Activated naive CD4-positive, alpha-beta T cell (primary cell): ENCODE measurements at places on chromosomes 5 and 9.

DNA sequence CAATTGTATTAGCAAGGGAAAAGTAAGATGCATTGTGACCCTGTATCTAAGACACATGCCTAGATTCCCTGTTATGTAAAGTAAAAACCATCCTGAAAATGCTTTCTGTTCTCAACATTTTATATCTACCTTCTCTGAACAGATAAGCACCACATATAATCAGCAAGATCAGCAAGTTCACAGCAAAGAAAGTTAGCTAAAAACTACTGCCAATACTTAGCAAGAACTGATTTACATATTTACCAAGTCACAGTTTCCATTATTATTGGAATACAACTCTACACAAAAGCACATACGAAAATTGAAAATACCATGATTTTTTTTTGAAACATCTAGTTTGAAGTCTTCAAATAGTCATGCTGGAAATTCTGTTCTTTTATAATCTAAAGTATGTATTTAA lies 1118.1 kb downstream of the TAF11L14 start:
- DNase-seq = no peak

DNA sequence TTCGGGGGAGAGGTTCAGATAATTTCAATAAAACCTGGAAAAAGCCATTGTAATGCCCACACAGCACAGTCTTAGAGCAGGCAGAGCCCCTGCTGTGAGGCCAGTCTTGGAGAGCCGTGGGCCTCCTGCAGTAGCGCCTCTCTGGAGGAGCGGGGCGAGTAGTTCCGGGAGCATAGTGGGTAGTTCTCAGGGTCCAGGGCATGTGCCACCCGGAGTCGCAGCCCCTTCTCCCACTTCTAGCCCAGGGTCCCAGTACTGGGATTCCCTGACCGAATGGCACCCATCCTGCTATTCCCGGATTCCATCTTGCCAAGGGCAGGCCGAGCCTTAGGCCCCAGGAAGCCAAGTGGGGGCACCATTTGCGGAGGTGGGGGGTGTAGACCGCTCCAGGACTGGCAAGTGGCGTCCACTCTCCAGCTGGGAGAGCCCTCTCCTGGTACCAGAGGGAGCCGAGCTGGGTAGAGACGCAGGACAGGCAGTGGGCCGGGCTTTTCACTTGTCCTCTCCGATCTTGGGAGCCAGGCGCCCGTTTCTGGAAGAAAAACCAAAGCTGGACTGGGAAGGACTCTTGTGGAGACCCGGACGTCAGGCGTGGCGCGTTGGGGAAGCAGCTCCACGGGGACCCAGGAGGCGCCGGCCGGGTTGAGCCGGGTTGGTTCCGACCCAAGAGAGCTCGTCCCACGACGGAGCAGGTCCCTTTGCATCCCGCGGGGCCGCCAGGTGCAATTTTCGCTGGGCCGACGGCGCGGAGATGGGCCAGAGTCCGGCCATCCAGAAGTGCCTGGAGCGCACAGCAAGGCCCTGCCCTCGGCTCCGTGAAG lies 12.1 kb downstream of the PROP1 start:
- no peak for DNase-seq

DNA sequence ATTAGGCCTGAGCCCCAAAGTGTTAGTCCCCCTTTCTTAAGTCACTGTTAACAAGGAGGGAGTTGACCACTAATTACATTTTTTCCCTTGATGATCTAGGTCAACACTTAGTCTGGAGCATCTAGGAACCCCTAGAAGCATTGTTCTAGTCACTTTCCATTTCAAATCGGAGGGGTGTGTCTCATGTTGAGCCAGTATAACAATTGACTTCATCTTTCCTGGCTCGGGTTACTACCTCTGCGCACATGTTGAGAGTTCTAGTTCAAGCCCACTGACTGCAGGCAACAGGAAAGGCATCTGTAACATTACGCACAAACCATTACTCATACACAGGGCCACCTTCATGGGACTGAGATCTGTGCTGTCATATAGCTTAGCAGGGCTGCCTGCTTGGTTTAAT lies 164.9 kb downstream of the NTRK2 start:
- DNase-seq = no peak

- no peak for DNase-seq
Measured at GRCh38 chr9:92781899-92782298, 17.3 kb upstream of the BICD2 start.

GRCh38 chr9:129454467-129455067 lies 166.3 kb downstream of the C9orf50 start:
- DNase-seq = no peak

DNA sequence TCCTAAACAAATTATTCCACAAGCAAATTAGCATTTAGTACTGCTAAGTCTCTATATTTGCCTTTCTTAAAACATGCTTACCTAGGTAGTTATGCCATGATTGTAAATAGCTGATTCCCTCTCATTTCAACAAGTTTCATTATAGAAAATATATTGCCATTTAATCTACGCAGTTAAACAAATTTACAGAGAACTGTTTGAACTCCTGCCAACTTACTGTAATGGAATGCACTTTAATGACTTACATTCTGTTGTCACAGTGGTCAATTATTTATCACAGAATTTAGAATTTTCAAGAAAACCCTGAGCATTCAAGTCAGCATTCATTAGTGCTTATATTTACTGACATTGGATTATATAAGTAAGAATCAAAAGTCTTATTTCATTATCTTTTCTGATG lies 19.6 kb downstream of the SLC38A9 start:
- no peak for DNase-seq

GRCh38 chr9:83920469-83920926 lies 734 bp downstream of the KIF27 start:
- no peak for DNase-seq

DNA sequence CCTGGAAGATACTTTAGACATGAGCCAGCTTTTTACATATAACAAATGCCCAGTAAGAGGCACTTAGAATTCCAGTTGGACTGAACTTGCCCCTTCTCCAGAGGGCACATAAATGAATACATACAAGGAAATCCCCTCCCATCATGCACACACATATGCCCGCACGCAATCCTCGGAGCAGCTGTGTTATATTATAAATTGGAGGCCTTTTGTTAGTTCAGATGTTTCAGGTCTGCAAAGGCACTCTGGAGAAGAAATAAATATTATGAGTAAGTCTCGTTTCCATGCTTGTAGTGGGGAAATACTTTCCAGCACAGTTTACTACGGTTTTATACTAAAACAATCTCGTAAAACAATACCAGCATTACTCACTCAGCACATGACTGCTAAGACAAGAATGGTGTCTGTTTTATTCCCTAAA lies 17.6 kb upstream of the MUSK start:
- DNase-seq = no peak

- no peak for DNase-seq
Measured at GRCh38 chr9:137270929-137271695, 6.4 kb upstream of the TOR4A start.

DNA sequence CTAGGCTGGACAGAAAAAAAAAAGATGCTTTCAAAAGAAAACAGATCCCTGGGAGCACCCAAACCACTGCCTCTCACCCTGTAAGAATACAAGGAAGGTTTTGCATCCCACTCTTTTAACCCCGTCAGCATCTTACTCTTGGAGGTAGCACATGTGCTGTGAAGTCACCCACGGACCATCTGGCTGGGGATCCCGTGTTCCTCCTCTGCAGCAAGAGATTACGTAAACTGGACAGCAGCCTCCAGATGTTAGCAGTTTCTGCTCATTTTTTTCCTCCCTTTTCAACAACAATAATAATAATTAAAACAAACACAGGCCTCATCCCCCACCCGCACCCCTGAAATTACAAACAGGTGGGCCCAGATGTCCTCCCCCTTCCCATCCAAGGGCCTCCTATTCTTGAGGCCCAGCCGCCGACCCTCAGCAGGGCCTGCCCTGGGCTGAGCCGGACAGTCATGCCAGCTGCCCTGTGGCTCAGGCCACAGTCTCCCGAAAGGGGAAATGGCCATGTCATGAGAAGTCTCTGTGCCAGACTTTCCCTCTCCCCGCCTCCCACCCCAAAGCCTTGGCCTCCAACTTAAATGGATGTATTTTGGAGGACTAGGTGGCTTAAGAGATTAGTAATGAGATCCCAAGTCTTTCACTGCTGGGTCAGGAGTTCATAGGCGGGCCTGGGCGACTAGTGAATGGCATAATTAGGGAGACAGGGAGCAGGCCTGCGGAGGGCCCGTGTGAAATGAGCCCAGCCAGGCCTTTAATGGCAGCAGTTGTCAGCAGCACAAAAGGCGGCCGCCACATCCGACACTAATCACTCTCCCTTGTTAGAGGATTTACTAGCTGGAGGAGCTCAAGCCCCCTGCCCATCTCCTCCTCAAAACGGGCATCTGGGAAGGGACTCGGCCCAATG lies 165.1 kb downstream of the PAPPA start:
- no peak for DNase-seq

DNA sequence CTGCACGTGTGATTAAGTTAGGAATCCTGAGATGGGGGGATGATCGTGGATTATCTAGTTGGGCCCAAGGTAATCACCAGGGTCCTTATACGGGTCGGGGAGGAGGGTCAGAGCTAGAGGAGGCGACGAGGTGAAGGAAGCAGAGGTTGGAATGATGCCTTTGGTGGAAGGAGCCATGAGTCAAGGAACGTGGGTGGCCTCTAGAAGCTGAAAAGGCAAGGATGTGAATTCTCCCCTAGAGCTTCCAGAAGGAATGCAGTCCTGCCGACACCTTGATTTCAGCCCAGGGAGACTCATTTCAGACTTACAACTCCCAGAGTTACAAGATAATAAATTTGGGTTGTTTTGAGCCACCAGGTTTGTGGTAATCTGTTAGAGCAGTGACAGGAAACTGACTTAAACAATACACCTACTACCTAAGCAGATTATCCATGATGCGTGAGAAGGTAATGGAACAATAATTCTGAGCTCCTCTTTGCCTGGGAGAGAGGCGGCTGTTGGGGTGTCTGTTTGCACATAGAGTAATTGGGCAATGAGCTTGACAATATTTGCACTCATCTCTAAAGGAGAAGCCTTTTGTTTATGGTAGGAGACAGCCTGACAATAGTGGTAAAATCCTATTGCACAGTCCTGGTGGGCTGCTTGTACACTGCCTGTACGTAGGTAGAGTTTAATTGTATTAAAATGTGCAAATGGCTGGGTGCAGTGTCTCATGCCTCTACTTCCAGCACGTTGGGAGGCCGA lies 129.3 kb upstream of the IER5L start:
- DNase-seq = no peak

DNA sequence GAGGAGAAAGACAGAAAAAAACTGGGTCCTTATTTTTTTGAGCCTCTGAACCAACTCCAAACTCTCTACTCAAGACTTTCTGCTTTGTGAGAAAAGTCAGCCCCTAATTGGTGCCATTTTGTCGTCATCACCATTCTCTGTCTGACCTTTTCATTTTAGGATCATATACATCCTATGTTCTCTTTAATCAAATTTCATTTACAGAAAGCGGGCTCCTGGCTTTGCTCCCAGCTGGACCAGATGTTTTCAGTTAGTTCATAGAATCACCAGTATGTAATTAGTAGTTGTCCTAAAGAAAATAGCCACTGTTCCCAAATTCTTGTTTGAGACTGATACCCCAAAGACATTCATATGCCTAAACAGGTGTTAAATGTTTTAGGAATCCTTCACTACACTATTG lies 28.6 kb upstream of the SLCO4C1 start:
- DNase-seq = no peak

GRCh38 chr5:115558388-115558956 lies 13.9 kb upstream of the FEM1C start:
- DNase-seq = no peak

DNA sequence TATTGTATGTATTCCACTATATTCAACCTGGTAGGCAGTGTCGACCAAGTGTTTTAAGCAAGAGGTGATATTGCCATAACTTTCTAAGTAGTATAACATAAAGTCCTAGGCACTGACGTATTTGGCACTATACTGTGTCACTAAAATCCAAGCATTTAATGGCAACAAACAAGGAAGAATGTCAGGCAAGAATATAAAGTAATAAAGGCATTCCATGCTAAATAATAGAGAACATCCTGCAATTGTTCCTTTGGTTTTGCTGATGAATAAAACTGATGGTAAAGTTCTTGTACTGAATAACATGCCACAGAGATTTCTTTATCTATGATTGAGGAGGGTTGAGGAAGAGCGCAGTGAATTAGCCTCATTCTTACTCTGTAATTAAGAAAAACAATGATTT lies 256.9 kb downstream of the HINT1 start:
- DNase-seq = no peak

GRCh38 chr9:77375956-77376532 lies 198.7 kb downstream of the VPS13A start:
- no peak for DNase-seq

- no peak for DNase-seq
Measured at GRCh38 chr9:115396071-115396529, 278.1 kb upstream of the TNC start.

- no peak for DNase-seq
Measured at GRCh38 chr5:152007653-152008335, 83.1 kb upstream of the GLRA1 start.

DNA sequence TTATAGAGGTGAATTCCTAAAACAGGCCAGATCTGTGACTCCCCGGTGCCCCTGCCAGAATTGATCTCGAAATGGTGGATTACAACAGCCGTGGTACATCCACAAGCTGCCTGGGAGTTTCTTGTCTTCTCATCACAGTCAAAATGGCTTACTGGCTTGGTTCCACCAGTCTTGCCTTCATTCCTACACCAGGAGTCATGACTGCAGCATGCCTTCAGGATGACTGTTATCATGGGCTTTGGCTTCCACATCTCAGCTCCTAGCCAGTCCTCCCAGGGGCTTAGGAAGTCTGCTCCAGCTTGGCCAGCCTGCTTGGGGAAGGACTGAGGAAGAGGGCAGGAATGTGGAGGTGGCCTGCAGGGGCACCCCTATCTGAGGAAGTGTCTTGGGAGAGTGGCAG lies 132.9 kb upstream of the NR3C1 start:
- no peak for DNase-seq

DNA sequence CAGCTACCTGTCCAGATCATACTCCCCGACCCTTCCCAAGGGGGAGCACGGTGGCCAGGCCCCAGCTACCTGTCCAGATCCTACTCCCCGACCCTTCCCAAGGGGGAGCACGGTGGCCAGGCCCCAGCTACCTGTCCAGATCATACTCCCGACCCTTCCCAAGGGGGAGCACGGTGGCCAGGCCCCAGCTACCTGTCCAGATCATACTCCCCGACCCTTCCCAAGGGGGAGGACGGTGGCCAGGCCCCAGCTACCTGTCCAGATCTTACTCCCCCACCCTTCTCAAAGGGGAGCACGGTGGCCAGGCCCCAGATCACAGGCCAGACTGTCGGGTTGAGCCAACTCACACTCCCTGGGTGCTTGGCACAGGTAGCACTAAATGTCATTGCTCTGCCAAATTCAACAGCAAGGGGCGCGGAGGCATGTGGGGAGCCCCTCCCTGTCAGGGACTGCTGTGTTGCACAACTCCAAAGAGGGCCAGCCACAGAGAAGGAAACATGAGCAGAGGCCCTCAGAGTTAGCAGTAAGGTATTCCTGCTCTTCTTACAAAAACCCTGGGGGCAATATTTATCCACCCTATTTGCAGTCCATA lies 136.9 kb downstream of the OLFM1 start:
- no peak for DNase-seq

DNA sequence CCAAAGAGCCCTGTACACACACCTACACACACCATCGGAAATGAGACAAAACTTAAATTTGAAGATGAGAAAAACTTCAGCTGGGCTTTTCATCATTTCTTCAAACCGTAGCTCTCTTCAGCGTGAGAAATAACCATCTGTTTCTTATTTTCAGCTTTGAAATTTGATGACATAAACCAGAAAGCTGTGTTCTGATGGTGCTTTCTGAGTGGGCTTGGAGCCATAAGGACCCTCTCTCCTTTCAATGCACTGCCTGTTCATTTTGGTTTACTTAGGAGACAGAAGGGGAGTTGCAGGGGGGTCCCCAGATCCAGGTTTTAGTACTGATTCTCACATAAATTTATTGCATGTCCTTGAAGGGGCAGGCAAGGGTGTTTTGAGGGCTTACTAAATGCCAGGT lies 9.5 kb downstream of the FBXO10 start:
- no peak for DNase-seq
